ENCODE measurements at places on chromosomes 3 and 15.

DNA sequence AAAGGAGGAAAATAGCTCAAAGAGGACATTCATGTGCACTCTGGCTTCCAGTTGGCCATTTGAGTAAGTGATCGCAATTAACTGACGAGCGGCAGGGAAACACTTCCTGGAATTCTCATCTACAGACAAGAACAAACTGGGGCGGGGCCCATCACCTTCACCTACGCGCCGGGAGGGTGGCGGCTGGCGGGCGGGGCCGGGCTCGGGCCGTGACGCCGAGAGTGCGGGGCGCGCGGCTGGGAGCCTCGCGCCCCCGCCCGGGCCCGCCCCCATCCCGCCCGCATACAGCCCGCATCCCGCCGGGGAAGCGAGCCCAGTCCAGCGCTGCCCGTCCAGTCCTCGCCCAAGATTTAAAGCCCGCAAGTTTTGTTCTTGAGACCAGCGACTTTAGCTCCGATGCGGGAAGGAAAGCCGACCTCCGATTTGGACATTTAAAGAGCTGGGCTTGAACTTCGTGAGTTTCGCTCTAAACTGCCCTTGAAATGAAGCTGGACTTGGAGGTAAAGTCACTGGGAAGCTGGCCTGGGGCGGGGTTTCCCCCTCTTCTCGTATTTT, at the start of gene B3GNT5:
Gene B3GNT5, plus strand, starts transcription at position 281 of the 555 bp plus-strand sequence. CDS start 16,546 bp downstream, outside the sequence.
- no peak for DNase-seq

DNA sequence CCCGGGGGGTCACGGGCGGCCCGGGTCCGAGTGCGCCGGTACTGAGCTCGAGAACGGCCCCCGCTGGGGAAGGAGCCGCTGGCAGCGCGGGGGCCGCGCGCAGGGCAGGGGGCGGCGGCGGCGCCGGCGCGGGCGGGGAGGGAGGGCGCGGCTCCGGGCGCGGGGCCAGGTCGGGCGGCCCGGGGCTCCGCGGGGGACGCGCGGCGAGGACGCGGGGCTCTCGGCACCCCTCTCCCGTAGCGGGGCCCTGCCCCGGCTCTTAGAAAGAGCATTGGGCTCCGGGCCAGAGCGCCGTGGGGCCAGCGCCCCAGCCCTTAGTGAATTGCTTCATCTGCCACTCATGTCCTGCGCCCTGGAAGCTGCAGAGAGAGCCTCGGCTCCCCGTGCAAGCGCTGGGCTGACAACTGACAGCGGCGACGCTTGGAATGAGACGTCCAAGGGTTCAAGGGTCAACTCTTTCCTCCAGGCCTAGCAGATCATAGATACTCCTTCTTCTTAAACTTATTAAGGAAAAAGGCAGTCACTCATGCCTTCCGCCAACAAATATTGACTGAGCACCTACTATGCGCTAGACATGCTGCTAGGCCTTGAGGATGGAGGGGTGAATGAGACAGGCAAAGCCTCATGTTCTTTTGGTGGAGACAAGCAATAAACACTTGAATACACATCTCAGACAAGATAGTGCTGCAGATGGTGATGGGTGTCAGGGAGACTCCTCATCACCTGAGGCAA, 140.8 kb downstream of the SMAD6 start:
- no peak for DNase-seq

GRCh38 chr15:68526269-68526668, 52.5 kb upstream of the CORO2B start:
- no peak for DNase-seq

- DNase-seq = no peak
Measured at GRCh38 chr15:87579537-87579936, 677.0 kb downstream of the NTRK3 start.

- DNase-seq = no peak
Measured at GRCh38 chr3:50242381-50242770, 6.4 kb downstream of the GNAI2 start.
